ENCODE measurements at places on chromosomes 11 and 22. TPM values are rescaled to one million over a fixed set of nuclear protein-coding genes. Genes with fewer than 3 reads are reported as not detected.

Gene OR8J1
- not detected for total RNA-seq

Gene RASL10A
- total RNA-seq: 0.64 TPM

Gene CRYBB2
- not detected for total RNA-seq

Gene OOSP3
- total RNA-seq: not detected

DNA sequence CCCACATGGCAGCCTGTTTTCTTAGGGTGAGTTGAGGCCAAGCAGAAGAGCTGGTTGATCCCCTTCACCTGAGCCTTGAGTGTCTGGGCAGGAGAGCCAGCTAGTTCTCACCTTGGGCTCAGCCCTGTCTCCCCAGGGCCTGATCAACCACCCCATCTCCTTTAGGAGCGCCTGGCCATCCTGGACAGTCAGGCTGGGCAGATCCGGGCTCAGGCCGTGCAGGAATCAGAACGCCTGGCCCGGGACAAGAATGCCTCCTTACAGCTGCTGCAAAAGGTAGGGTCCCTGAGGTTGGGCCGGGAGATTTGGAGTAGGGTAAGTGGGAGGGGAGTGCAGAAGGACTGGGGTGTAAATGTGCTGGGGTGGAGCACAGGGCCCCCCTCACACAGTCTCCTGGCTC lies 31.3 kb downstream of the PHLDB1 start:
- peaks cover 2% of the 10 kb centered on the region for H3K4me1 ChIP-seq
- no peak for DNase-seq
- H3K27ac ChIP-seq: no peak overlapping the region
- no peak overlapping the region for H3K4me3 ChIP-seq
- H3K36me3 ChIP-seq: no peaks in the 10 kb centered on the region

- no peaks in the 10 kb centered on the region for H3K27me3 ChIP-seq
- peak overlapping the region; percentile 95 for H3K4me3 ChIP-seq
- peaks cover 60% of the 10 kb centered on the region for H3K36me3 ChIP-seq
- H3K4me1 ChIP-seq: peaks cover 53% of the 10 kb centered on the region
- H3K27ac ChIP-seq: peak overlapping the region; percentile 88
Measured at GRCh38 chr11:67289651-67290479, 762 bp downstream of the ANKRD13D start.

GRCh38 chr11:95108671-95109551 lies 19.3 kb downstream of the ENDOD1 start:
- no peak overlapping the region for H3K27ac ChIP-seq
- H3K36me3 ChIP-seq: peaks cover 19% of the 10 kb centered on the region
- no peaks in the 10 kb centered on the region for H3K27me3 ChIP-seq
- no peak for DNase-seq
- H3K4me3 ChIP-seq: no peak overlapping the region
- H3K4me1 ChIP-seq: peaks cover 11% of the 10 kb centered on the region

DNA sequence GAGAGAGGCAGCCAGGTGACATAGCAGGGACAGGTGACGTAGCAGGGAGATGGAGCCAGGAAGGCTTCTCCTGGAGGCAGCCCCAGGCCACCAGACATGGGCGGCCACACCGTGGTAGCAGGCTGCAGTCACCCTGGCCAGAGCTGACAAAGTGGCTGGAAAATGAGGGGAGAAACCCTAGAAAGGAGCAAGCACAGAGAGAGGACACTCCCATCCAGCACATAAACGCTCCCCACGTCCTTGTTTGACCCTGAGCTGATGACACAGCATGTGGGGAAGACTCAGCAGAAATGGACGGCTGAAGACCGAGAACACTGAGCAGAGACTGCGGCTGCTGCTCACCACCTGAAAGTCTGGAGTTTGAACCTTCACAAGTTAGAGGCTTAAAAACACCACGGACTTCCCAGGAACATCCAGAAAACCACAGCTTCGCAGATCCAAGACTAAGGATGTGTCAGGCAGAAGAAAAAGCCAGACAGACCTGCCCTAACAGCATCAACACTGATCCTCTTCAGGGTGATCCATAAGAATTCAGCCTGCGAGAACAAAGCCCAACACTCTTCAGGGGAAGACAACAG lies 28.7 kb downstream of the DRD4 start:
- peaks cover 2% of the 10 kb centered on the region for H3K4me1 ChIP-seq
- H3K27ac ChIP-seq: no peak overlapping the region
- no peaks in the 10 kb centered on the region for H3K27me3 ChIP-seq
- DNase-seq: no peak
- no peak overlapping the region for H3K4me3 ChIP-seq

DNA sequence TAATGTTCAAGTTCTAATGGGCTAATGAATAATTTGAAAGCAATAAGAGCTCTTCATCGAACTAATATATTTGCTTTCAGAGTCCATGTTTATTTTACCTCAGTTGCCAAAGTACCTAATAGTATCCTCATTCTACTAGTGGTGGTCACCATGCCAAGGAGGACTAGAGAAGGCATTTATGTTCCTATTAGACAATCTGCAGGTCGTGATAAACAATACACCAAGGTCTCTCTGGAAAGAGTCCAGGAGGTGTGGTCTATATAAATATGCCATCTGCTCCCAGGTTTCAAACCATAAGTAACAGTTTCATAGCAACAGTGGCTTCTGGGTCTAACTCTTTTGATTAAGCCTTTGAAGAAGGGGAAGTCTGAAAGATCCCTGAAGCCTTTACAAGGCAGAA lies 42.9 kb downstream of the ARFGAP3 start:
- no peak for DNase-seq
- H3K27me3 ChIP-seq: no peaks in the 10 kb centered on the region
- H3K4me1 ChIP-seq: peaks cover under 1% of the 10 kb centered on the region
- H3K36me3 ChIP-seq: peaks cover 25% of the 10 kb centered on the region

DNA sequence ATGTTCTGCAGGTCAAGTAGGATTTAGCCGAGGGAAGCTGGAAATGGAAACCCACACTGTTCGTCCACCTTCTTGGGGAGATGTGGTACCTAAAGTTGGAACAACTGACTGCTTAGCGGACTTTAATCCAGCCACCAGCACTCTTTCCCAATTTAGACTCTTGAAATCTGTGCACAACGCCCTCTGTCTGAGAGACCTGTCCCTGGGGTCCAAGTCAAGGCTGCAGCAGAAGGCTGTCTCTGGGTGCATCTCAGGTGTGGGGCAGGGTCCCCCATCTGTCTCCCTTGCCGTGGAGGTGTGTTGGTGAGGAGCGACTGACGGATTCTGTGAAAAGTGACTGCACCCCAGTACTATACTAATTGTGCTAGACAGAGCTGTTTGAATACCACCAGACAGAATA lies 168.2 kb upstream of the CADM1 start:
- DNase-seq: no peak
- H3K27ac ChIP-seq: no peak overlapping the region

- H3K4me3 ChIP-seq: peak overlapping the region; percentile 75
- peaks cover 17% of the 10 kb centered on the region for H3K4me1 ChIP-seq
- DNase-seq: peak; percentile 83
- H3K36me3 ChIP-seq: peaks cover 25% of the 10 kb centered on the region
- H3K27ac ChIP-seq: peak overlapping the region; percentile 61
Measured at GRCh38 chr11:66543263-66544107, 2.4 kb downstream of the ZDHHC24 start.

GRCh38 chr11:11010624-11011127 lies 152.8 kb upstream of the ZBED5 start:
- H3K4me3 ChIP-seq: no peak overlapping the region
- no peaks in the 10 kb centered on the region for H3K36me3 ChIP-seq
- no peak overlapping the region for H3K27ac ChIP-seq
- H3K27me3 ChIP-seq: peaks cover 48% of the 10 kb centered on the region
- H3K4me1 ChIP-seq: no peaks in the 10 kb centered on the region

DNA sequence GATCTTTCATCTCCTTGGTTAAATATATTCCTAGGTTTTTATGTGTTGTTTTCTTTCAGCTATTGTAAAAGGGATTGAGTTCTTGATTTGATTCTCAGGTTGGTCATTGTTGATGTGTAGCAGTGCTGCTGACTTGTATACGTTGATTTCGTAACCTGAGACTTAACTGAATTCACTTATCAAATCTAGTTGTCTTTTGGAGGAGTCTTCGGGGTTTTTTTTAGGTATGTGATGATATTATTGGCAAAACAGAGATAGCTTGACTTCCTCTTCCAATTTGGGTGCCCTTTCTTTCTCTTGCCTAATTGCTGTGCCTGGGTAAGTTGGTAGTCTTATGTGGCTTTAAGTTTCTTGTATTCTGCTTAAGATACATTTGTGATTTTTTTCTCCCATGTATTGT lies 52.8 kb downstream of the CBL start:
- H3K4me1 ChIP-seq: peaks cover 40% of the 10 kb centered on the region
- H3K27ac ChIP-seq: peak overlapping the region; percentile 27
- H3K27me3 ChIP-seq: no peaks in the 10 kb centered on the region
- peaks cover 15% of the 10 kb centered on the region for H3K36me3 ChIP-seq
- H3K4me3 ChIP-seq: no peak overlapping the region

DNA sequence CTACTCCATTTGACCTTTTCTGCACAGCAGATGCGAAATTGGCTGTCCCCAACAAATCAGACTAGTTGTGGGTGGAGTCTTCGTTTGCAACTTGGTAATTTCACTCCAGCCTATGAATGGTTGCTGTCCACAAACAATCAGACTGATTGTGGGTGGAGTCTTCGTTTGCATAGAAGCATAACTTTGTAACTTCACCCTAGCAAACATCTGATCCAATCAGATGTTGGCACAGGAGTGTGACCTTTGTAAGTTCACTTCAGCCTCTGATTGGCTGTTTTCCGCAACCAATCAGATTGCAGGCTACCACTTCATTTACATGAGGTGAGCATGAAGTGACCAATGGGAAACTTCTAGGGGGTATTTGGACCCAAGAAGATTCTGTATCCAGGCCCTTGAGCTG lies 16.3 kb upstream of the CABP2 start:
- no peaks in the 10 kb centered on the region for H3K36me3 ChIP-seq
- no peaks in the 10 kb centered on the region for H3K4me1 ChIP-seq
- no peak overlapping the region for H3K4me3 ChIP-seq
- DNase-seq: no peak

DNA sequence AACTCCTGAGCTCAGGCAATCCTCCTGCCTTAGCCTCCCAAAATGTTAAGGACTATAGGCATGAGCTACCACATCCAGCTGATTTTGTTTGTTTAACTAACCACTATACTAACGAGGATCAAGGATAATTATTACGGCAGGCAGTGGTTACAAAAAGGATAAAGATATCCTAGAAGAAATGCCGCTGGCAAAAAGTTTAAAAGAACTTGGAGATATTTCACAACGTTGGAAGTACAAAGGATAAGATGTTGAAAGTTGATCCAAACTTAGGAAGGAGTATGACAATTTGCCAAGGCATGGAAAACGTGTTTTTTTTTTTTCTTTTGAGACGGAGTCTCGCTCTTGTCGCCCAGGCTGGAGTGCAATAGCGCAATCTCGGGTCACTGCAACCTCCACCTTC lies 13.4 kb downstream of the AP5B1 start:
- DNase-seq: no peak
- no peak overlapping the region for H3K27ac ChIP-seq
- H3K27me3 ChIP-seq: no peaks in the 10 kb centered on the region
- H3K4me3 ChIP-seq: no peak overlapping the region
- H3K36me3 ChIP-seq: no peaks in the 10 kb centered on the region
- peaks cover 3% of the 10 kb centered on the region for H3K4me1 ChIP-seq

- no peaks in the 10 kb centered on the region for H3K27me3 ChIP-seq
- no peak overlapping the region for H3K27ac ChIP-seq
- no peak for DNase-seq
Measured at GRCh38 chr11:44749189-44749588, 22.4 kb downstream of the TSPAN18 start.

GRCh38 chr11:68753300-68753699 lies 2.0 kb upstream of the TESMIN start:
- H3K36me3 ChIP-seq: peaks cover 9% of the 10 kb centered on the region
- peaks cover 3% of the 10 kb centered on the region for H3K27me3 ChIP-seq
- DNase-seq: no peak
- no peak overlapping the region for H3K27ac ChIP-seq
- H3K4me3 ChIP-seq: no peak overlapping the region

DNA sequence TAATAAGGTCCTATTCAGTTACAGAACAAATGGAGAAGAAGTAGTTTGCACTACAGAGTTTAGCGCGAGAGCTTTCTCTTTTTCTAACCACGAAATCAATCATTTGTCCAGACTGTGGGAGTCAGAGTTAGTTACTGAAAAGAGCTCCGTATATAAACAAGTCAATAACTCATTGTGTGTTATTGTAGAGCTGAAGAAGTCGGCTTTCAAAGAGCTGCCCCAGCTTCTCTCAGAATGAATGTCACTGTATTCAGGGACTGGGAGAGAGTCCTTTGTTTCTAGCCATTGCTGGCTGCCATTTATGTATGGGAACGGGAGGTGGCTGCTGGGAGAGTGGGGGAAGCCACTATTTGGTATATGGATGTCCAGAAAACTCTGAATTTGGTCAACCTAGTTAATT lies 227.8 kb downstream of the DCDC1 start:
- H3K27ac ChIP-seq: no peak overlapping the region
- H3K36me3 ChIP-seq: no peaks in the 10 kb centered on the region
- no peaks in the 10 kb centered on the region for H3K27me3 ChIP-seq

DNA sequence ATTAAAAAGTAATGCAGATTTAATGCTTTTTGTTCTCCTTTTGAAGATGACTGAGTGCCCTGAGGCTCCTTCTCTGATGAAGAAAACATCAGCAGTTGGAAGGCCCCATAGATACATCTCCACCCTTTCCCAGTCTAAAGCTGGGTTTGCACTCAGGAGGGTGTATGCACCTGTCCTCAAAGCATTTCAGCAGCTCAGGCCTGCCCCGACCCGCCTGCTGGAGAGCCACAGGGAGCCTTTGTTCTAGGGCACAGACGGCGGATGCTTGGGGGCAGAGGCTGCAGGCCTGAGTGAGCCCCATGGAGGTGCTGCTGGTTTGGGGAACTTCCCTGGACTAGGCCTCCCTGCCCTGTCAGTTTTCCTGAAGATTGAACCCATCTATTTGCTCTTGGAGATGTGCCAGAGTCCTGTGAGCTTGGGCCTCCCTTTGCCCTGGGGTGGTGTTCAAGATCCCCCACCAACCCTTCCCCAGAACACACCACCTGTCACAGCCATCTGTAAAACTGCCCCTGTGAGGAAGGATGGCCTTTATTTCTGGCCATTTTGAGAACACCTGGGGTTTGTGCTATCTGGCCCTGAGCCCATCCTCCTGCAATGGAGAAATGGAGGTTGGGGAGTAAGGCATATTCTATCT lies 160.0 kb downstream of the NAV2 start:
- H3K27me3 ChIP-seq: no peaks in the 10 kb centered on the region
- no peaks in the 10 kb centered on the region for H3K4me1 ChIP-seq
- no peak for DNase-seq
- H3K4me3 ChIP-seq: no peak overlapping the region

All from activated CD4-positive, alpha-beta T cell treated with anti-CD3 and anti-CD28 coated beads, Interleukin-2, amount 10 ng/mL, durations not matched to agents 24 days and 14 days (primary cell).